ENCODE measurements at places on chromosomes 2 and 18.

GRCh38 chr2:224194161-224194560 lies 155.1 kb upstream of the SERPINE2 start:
- DNase-seq, result no peak

GRCh38 chr2:183347969-183348368 lies 223.7 kb downstream of the NUP35 start:
- DNase-seq, result no peak

- DNase-seq, result no peak
Observed at GRCh38 chr2:70002241-70002899, 40.9 kb upstream of the ASPRV1 start.

DNA sequence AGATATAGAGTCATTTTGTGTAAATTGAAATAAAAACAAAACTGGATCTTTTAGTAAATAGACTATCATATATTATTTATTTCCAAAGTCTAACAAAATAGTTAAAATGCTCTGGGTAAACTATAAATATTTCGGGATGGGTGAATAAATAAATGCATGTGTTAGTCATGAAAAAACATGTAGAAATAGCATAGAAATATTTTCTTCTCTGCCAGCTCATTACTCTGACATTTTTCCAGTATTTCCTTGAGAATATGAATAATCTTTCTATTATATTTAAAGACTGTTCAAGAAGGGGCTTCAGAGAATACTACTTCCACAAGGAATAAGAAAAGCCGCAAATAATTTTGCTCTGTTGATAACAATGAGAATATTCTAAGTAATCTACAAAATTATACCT lies 880.4 kb downstream of the TRIB2 start:
- no peak for DNase-seq

DNA sequence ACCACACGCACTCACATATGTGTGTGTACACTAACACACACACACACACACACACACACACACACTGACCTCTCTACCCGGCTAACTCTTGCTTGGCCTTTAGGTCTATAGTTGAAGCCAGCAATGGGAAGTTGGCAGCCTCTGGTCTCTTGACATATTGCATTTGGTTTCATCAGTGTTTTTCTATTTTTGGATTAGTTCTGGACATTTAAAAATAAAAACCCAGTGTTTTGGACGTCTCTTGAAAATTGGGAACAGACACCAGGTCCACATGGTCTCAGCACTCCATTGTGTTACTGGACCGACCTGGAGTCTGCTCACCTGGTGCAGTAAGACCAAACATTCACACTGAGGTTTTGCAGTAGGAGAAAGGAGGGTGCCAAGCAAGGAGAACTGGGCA lies 50.4 kb upstream of the AFF3 start:
- no peak for DNase-seq

DNA sequence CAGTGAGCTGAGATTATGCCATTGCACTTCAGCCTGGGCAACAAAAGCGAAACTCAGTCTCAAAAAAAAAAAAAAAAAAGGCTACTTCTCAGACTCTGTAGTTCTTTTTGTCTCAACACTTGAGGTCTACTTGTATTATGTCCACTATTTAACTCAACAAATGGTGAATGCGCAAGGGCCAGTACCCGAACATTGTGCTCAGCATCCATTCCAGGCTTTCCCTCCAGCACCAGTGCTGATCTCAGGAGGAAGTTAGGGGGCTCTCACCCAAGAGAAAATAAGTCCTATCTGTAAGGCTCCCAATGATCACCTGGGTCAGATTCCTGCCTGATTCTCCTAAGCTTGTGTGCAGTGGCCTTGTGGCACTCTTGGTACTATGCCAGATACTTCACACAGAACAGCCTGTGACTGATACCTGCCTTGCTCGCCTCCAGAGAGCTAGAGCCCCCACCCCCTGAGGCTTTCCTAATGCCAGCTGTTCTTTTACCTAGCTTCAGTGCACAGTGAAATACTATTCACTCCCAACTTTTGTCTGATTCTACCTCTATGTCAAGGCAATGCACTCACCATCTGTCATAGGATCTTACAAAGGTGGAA lies 74.9 kb downstream of the INO80D start:
- no peak for DNase-seq

DNA sequence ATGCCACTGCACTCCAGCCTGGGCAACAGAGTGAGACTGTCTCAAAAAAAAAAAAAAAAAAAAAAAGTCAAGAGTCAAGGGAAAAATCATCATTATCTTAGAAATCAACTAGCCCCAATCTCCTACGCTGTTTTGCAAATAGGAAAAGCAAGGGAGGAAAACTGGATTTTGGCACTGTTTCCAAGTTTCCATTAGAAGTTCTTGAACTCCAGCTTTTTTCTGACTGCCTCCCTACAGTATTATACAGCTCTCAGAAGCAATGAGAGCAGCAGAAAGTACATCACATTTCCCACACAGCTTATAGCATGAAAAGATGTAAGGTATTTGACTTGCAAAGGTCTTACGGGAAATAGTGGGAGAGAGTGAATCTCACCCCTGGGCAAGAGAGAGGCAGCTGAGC lies 127.8 kb downstream of the OSR1 start:
- DNase-seq, result no peak
